ENCODE measurements at places on chromosomes 16 and 17. TPM values are rescaled to one million over a fixed set of nuclear protein-coding genes. Genes with fewer than 3 reads are reported as not detected.

Gene C16orf96
- total RNA-seq = 0.02 TPM

Gene TEX19
- 0.49 TPM for total RNA-seq

Gene IGSF6
- total RNA-seq = not detected

Gene GNAO1
- total RNA-seq = 0.79 TPM

Gene TVP23A
- total RNA-seq = 0.20 TPM

Gene SDK2
- 1.7 TPM for total RNA-seq

Gene KRTAP4-6
- total RNA-seq = not detected

Gene CLEC18B
- 0.03 TPM for total RNA-seq

Gene RTN4RL1
- 19.9 TPM for total RNA-seq

Gene GAS2L2
- total RNA-seq = 0.08 TPM

Gene TPSAB1
- not detected for total RNA-seq

Gene TBC1D16
- 14.5 TPM for total RNA-seq

Gene NPIPB9
- 1.3 TPM for total RNA-seq

Gene HS3ST3A1
- 0.50 TPM for total RNA-seq

Gene TEKT5
- not detected for total RNA-seq

Gene ZC3H18
- 50.5 TPM for total RNA-seq

Gene SBK1
- 0.34 TPM for total RNA-seq

All from A549 treated with AZD2906 at 1 μM for 4 hours (cell line).